EH (cell line): ENCODE measurements at places on chromosomes 6 and 20.

DNA sequence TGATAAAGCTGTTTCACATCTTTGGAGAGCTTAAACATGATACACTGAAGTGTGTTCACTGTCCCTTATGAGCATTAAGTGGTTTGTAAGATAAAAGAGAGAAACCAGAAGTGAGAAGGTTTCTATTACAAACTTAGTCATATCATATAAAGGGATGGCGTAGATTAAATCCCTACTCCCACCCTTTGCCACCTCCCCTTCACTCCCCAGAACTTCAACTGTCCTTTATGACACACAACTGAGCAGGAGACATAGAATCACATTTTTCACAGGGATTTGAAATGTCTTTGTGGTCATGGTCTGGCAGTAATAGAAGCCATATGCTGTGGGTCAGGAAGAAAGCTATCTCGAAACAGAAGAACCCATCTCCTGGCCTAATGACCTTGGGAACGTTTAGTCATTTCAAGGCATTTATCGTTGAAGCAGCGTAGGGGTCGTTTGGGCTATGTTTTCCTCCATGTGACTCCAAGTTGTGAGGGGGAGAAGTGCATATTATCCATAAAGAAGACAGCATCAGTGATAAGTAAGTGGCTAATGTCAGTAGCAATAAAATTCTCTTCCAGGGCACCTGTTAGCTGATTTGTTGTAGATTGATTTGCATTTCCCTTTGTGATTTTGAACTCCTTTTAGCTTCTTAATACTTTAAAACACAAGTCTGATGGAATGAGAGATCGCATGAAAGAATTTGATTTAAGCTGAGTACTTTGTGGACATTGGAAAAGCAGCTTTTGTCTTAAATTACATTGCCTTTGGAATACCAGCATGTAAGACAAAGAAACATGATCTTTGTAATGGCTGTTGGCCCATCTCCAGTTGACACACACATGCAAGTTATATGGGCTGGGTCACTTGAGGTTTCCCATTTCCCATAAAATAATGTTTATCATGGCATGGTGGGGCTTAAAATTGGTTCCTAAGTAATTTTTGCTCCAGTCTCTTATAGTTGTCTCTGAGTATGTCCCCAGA lies 501.5 kb upstream of the FLRT3 start:
- peak; percentile 52 for DNase-seq

- no peak for DNase-seq
Observed at GRCh38 chr6:168116438-168116974, 37.5 kb upstream of the FRMD1 start.

DNA sequence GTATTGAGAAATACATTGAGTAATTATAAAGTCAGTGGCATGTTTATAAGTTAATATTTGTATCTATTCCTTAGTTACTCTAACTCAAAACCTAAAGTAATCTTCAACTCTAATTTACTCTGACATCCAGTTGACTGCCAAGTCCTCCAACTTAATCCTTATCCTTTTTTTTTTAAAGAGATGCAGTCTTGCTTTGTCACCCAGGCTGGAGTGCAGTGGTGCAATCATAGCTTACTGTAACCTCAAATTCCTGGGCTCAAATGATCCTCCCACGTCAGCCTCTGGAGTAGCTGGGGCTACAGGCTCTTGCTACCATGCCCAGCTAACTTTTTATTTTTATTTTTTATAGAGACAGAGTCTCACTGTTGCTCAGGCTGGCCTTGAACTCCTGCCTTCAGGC lies 24.4 kb downstream of the PTPN1 start:
- DNase-seq, result peak; percentile 93

DNA sequence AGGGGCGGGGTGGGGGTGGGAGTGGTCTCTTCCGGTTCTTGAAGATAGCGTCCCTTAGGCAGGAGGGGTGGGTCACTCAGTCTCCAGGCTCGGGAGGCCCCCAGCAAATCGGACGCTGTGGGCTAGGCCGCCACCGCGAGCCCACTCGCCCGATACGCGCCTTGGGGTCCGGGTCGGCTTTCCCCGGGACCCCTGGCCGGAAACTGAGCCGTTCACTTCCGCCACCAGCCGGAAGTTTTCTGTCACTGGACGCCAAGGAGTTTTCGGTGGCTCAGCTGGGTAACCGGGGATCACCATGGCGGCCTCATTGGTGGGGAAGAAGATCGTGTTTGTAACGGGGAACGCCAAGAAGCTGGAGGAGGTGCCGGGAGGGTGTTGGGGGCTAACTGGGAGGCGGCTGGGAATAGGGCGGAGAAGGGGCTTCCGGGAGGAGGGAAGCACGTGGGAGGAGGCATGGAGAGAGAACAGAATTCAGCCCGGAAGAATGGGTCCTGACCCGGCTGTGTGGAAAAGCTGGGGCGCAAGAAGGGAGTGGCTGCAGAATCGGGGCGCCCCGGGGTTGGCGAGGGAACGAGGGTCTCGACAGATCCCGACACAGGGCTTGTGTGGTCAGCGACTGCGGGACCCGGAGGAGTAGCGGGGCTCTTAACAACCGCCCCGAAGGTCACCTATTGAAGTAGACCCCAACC lies at the start of gene ITPA:
Gene ITPA (plus strand): TSS at position 242 of the 689 bp plus-strand sequence. CDS start 54 bp downstream, at position 296.
- peak; percentile 62 for DNase-seq

- DNase-seq, result peak; percentile 17
Observed at GRCh38 chr20:49669601-49670189, 44.0 kb downstream of the B4GALT5 start.

DNA sequence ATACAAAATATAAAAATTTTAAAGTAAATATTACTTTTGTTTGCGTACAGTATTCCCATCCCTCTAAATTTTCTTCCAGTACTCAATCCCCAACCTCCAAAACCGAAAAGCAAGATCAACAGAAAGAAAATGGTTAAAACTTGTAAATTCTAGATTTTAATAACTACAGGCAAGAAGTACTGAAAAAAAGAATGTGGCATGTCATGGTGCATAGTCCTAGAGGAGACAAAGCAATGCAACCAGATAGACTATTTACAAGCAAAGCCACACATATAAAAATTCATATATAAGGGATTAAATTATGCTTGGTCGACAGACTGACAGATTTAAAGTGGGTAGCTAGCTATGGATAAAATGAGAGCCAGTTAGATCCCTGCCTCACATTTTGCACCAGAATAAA lies 56.5 kb upstream of the HFE start:
- DNase-seq, result no peak
